Tibial artery (tissue), 4 donors: ENCODE measurements at places on chromosomes 7 and 10.

DNA sequence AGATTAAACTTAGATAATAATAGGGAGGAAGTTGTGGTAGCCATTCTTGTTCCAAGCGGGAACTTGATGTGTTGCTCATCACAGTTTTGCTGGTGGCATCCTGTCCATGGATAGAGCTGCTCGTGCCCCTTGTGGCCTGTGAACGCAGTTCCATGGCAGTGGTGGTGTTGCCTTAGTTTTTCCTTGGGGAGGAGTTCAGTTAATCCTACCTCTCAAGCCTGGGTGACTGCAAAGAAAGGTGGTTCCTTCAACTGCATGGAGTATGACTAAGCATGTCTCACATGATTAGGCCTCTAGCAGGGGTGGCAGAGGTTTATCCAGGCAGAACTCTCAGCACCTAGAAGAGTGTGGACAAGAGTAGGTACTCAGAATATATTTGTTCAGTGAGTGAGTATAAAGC is 99.7 kb downstream of the MAPK8 start:
- no peak for DNase-seq

- no peak for DNase-seq
Observed at GRCh38 chr10:878333-878759, 53.2 kb downstream of the LARP4B start.

GRCh38 chr7:123789206-123789784 is 40.5 kb upstream of the WASL start:
- DNase-seq, result no peak

- DNase-seq, result no peak
Observed at GRCh38 chr10:119290301-119291048, 83.1 kb downstream of the GRK5 start.

GRCh38 chr10:122240401-122240800 is 30.7 kb upstream of the BTBD16 start:
- no peak for DNase-seq
